Cerebellum (tissue), 4 donors: ENCODE measurements at places on chromosomes 5 and 9. TPM values are rescaled to one million over a fixed set of nuclear protein-coding genes. Genes with fewer than 3 reads are reported as not detected.

DNA sequence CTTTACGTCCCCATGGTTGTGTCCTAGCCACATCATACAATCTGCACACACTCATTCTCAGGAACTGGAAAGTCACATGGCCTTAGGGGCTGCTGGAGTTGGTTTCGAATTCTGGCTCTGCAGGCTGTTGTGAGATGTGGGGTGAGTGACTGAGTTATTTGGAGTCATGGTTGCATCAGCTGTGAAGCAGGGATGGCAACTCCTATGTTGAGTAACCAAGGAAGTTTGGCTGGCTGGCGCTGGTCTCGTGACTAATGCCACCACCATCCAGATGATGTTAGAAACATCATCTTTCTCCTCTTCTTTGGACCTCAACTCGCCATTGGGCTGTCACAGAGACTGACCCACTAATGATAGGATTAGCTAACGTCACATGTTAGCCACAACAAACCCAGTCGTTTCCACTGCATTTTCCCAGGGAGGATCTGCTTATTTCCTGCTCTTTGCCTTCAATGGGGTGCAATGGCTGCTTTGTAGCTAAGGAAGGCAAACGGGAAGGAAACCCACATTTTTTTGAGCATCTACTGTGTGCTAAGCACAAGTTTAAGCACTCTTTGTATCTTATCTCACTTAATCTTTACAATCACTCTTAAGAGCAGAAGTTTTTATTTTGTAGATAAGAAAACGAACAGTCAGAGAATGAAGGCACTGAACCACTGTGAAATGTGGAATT is 78.1 kb upstream of the UBTD2 start:
- DNase-seq = no peak

DNA sequence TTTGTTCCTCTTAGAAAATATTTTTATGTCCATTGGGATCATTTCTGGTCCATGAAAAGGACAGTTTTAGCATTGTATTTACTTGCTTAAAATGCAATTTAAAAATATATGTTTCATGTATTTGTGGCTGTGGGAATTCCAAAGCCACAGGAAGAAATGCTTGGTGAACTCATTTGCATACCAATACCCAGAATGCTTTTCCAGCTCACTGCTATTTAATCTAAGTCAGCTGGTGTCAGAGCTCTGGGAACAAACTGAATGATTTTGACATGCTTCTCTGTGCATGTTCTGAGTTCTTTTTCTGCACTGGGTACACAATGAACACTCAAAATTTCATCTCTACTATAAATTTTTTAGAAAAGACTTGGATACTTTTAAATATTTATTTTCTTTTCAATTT is 482.8 kb upstream of the ARRDC3 start:
- DNase-seq = no peak

DNA sequence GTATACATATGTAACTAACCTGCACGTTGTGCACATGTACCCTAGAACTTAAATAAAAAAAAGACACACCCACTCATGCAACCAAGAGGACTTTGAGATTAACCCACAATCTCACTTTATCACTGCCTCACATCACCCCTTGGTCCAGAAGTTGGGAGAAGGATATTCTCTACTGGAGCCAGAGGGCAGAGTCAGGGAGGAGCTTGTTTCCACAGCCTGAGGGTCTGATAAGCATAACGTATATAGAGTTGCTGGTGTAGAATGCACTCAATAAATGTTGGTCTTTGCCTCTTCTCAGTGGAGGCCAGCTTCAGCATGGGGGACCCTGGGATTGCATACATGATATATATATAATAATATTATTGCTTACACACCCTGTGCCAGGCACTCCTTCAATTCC is 10.1 kb downstream of the KCNV2 start:
- DNase-seq = no peak

GRCh38 chr5:41252036-41252435 is 38.7 kb upstream of the C6 start:
- DNase-seq = no peak

ACOT12 gene
- 2.4 TPM for total RNA-seq

DNA sequence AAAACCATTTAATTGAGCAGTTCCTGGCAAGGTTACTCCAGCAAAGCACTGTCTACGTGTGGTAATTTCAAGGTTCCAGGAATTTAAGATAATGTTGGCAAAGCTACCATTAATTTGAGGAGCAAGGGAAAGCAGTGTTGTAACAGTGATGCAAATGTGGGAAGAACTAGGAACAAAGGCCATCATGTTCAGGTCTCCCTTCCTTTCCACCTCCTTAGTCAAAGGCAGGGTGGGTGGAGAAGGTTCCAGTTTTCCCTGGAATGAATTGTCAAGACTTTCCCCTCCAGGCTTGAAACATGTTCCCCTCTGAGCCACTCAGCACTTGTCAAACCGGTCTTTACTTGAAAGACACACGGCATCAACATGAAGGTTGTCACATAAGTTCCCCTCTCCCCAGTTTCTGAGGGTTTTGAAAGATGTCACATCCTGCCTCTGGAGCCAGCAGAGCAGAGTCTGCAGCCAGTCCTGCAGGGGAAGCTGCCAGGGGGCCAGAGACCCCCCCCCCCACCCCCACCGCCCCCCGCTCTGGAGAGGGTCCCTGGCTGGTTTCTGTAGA is 226.0 kb downstream of the GAS1 start:
- no peak for DNase-seq

- no peak for DNase-seq
Measured at GRCh38 chr5:176869501-176870109, 29.5 kb downstream of the HK3 start.

DNA sequence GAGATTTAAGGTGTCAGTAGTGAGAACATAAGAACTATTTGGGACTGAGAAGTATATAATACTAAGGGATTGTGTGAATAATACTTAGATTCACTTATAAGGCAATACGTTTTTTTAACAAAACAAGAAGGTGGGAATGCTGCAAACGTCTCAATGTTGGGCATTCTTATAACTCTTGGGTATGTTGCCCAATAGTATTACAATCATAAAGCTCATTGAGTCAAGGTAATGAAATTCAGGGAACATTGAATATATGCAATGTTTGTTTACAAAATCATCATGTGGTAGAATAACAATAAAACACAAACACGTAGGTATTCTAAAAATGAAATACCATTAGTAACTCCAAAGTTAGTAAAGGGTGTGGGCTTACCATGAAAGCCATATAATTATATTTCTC is 400.7 kb downstream of the KIAA0825 start:
- no peak for DNase-seq
